Fibroblast of the aortic adventitia (primary cell): ENCODE measurements at places on chromosomes 4 and X.

- no peak for DNase-seq
These were observed 221.5 kb upstream of the NDST4 start for GRCh38 chr4:115334736-115335411.

GRCh38 chr4:186605261-186605865 lies 50.0 kb upstream of the MTNR1A start:
- no peak for DNase-seq

DNA sequence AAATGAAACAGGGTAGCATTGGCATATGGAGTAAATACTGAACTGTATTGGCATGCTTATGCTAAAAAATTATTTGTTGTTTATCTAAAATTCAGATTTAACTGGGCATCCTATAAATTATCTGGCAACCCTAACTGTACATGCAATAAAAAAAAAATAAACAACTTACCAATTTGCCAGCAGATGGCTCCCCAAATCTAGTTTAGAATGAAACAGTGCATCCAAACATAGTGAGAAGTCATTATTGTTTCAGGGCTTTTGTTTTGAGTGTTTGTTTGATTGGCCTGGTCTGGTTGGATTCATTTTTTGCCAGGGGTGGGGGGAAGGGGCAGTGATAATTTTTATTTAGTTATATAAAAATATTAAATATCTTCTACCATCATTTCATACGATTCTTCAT lies 12.8 kb upstream of the NSUN7 start:
- peak; percentile 54 for DNase-seq

GRCh38 chrX:131305926-131306325 lies 16.8 kb upstream of the IGSF1 start:
- DNase-seq, result no peak

GRCh38 chr4:40212674-40213527 lies 16.1 kb downstream of the RHOH start:
- peak; percentile 35 for DNase-seq

DNA sequence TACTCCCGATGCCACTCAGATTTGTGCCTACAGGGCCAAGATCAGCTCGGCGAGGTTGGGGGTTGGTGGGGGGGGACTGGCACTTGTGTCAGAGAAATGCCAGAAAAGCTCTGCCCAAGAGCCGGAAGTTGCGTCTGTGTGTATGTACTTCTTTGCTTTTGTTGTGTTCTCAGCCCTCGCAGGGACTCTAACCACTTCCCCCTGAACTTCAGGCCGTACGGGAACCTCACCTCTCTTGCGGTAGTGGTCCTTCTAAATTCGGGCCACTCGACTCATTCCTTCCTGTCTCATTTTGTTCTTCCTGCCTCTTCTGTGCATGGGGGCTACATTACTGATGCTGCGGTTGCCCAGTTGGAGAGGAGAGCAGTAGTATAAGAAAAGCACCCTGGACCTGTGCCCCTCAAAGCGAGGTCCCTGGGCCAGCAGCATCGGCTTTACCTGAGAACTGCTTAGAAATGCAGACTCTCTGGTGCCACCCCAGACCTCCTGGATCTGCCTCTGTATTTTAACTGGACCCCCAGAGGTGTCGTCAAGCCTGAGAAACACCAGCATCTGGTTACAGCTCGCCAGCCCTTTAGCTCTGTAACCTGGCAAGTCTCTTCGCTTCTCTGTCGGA lies 146.3 kb upstream of the RPS6KA3 start:
- no peak for DNase-seq

GRCh38 chr4:117908306-117909207 lies 125.7 kb upstream of the NDST3 start:
- no peak for DNase-seq

DNA sequence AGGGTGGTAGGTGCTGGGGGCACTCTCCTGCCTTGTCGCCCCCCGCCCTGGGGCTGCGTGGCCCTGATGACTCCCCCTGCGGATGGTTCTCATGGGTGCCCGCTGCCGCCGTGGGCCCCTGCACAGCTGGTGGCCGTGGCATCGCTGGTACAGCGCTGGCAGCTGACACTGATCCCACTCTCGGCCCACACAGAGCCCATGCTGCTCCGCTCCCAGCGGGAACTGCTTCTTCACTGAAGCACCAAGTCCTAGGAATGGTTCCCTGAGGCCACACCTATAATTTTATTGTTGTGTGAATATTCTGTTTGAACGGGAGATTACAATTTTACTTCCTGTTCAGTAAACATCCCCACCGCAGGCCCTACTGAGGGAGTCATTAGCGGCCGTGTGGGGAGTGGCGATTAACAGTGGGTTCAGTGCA lies 138.6 kb upstream of the NKX1-1 start:
- no peak for DNase-seq
